GM23338 (cell line): ENCODE measurements at places on chromosomes 1 and 21. TPM values are rescaled to one million over a fixed set of nuclear protein-coding genes. Genes with fewer than 3 reads are reported as not detected.

Gene CNIH3
- total RNA-seq: 5.1 and 5.9 TPM in 2 replicates

Gene EEIG2
- 42.5 and 44.5 TPM in 2 replicates for total RNA-seq

Gene LCE1D
- total RNA-seq: not detected in 2 replicates

GRCh38 chr1:155223047-155223446 lies 14.6 kb downstream of the MTX1 start:
- no peak for DNase-seq

DNA sequence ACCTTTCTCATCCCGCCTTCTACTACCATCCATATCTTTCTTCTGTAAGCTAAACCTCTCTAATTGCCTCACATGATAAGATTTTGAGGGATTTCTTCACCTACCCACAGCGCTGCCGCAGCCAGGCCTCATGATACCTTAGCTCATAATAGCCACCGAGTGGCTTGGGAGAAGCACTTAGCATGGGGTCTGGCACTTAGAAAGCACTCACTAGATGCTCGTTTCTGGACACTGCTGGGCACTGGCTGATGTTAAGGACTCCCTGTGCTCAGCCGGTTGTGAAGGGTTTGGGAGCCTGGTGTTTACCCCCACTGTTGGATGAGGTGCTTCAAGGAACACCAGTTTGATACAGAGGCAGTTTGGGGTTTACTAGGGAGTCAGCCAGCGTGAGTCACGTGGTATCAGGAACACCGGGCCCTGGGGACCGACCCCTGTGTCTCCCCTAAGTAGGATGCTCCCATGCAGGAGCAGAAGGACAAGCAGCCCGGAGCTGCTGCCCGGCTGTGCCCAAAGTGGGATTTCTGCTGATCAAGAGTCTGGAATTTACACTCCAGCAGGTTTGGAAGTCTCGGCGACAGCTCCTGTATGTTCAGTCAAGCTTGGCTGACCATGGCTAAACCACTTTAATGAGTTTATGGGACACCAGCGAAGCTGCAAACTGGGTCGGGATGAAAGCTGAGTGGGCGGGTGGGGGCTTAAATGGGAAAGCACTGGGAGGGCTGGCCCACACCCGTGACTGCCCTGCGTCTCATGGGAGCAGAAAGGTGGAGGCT lies 63.3 kb downstream of the GALNT2 start:
- no peak for DNase-seq

DNA sequence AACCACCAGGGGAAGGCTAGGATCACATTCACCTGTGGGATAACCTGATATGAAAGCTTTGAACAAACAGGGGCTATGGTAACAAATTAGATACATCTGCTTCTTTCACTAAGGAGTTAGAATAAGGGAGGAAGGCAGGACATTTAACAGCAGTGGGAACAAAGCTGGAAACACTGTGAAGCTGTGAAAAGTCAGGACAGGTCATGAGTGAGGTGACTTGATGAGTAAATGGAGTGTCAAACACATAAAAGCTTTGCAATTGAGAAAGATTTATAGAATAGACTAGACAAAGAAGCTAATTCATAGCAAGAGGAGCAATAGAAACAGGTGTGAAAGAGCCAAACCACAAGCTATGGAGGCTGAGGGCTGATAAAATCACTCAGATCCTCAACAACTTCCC lies 110.0 kb downstream of the ASTN1 start:
- DNase-seq: no peak

- DNase-seq: no peak
Observed at GRCh38 chr1:232621050-232621449, 8.9 kb downstream of the SIPA1L2 start.

DNA sequence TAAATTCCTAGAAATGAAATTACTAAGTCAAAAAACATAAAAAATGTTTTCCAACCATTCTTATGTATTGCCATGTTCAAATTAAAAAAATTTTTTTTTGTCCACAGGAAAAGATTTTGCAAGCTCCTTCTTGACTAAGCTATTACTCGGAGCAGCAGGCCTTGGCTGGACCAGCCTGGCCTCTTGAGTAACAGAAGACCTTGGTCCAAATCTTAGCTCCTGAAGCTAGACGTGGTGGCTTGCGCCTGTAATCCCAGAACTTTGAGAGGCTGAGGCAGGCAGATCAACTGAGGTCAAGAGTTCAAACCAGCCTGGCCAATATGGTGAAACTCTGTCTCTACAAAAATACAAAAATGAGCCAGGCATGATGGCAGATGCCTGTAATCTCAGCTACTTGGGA lies 77.6 kb downstream of the CLSTN1 start:
- no peak for DNase-seq
